Kidney epithelial cell (primary cell): ENCODE measurements at places on chromosomes 6 and 20. TPM values are rescaled to one million over a fixed set of nuclear protein-coding genes. Genes with fewer than 3 reads are reported as not detected.

The SGK2 gene
- 0.54 and 1.2 TPM in 2 replicates for total RNA-seq

The CFB gene
- 1.9 and 13.8 TPM in 2 replicates for total RNA-seq

The RIOK1 gene
- total RNA-seq, result 15.3 and 15.5 TPM in 2 replicates

The FRS3 gene
- 2.1 and 4.0 TPM in 2 replicates for total RNA-seq

The WFDC2 gene
- total RNA-seq, result 78.5 and 84.9 TPM in 2 replicates

- DNase-seq, result no peak
Observed at GRCh38 chr6:122619309-122619708, 9.1 kb downstream of the PKIB start.

DNA sequence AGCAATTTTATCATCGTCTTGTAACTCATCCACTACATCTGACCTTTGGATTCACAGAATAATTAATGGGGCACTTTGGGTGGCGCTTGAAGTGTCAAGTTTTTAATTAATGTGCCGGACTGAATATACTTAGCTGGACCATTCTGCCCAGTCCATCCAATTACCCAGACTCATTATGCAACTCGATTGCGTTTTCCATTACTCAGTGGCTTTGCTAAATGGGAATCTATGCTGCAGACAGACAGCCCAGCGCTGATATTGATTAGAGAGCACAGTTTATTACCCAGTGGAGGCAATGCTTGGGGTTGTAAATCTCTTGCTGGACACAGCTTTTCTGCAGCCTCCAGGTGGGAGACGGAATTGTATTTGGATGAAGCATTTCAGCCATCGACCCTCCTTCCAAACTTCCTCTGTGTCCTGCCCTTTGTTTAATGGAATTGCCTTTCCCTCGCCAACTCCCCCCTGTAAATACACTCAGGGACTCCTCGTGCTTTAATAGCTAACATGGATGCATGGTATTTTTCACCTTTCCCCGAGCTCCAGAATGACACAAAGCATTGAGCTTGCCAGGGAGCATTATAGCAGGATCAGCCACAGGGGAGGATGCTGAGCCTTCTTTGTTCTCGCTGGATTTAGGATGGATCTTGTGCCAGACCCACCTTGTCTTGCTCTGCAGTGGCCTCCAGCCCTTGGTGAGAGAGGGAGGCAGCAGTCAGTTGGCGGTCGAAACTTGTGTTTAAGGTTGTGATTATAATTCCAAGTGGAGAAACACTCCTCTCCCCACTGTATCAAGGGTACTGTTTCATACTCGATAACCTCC is 59.7 kb downstream of the EDN3 start:
- no peak for DNase-seq

GRCh38 chr6:30686009-30686907 is at the start of gene PPP1R18:
PPP1R18 (minus strand) TSS chr6:30686645; CDS start chr6:30686018, 627 bp downstream.
- no peak for DNase-seq

DNA sequence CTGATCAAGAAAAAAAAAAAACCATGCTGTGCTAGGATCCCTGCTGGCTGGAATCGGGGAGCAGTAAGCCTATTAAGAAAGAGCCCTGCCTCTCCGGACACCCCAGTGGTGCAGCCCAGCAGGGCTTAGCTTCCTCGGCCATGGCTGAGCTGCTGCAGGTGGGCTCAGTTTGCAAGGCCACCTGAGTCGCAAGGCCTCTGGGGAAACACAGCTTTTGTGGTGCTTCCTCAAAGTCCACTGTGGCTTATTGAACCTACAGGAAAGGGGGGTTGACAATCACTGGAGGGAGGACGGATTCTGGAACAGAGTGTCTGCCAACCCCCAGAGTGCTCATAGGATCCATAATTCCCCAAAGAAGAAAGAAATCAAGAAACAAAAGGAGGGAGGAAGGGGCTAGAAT is 240.8 kb downstream of the SMOC2 start:
- no peak for DNase-seq

GRCh38 chr6:834866-835265 is 141.9 kb upstream of the EXOC2 start:
- no peak for DNase-seq

DNA sequence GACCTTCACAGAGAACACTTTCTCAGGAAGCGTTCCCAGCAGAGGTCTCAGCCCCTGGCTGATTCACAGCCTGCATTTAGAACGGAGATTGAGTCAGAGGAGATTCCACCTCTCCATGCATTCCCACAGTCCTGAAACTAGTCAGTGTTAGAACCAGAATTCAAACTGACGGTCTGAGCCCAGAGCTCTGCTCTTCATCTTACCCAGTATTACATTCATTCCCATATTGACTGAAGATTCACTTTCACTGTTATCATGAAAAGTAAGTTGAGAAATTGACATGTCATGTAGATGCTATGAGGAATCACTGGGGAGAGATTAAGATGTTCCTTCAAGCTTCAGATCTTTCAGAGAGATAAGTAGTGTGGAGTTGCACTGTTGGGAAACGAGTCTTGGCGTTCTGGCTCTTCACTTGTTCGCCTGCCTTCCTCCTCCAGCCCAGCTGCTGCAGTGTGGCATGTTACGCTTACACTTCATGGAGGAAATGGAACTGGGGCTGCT is 28.3 kb downstream of the MAS1 start:
- no peak for DNase-seq
